DMS53 (cell line): ENCODE measurements at places on chromosomes 5 and 9.

GRCh38 chr5:151574444-151574996 lies 16.6 kb downstream of the FAT2 start:
- peak; percentile 12 for DNase-seq

DNA sequence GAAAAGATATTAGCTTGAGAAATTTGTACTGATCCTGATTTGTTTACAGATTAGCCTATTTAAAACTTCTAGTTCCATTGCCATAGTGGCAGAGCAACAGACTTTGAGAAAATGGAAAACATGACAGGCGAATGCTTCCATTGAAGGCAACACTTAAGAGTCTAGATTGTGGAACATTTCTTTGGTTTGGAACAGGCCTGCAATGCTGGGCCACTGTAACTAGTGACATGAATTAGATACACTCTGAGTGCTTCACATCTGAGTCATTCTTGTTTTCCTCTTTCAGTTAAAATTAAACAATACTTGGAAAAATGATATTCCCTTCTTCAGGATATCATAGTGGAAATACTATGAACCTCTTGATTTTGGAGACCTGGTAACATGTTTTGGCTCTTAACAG lies 453.6 kb upstream of the TUSC1 start:
- DNase-seq: no peak

- no peak for DNase-seq
These were observed 20.1 kb downstream of the FBXL17 start for GRCh38 chr5:108361771-108362170.

DNA sequence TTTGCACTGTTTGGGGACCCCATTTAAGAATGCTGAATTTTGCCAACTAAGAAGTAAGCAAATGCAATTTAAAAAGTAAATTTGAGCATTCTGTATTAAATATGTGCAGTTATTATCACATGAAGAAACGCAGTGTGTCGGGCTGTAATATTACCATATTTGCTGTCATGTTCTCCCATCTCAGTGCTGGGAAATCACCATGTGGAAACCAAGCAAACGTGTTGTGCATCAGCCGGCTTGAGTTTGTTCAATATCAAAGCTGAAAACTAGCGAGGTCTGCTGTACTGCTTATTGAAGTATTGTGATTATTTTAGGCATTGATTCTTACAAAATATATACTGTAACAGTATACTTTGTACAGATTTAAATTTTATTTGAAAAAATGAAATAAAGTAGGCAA lies 2.6 kb downstream of the IGIP start:
- no peak for DNase-seq

DNA sequence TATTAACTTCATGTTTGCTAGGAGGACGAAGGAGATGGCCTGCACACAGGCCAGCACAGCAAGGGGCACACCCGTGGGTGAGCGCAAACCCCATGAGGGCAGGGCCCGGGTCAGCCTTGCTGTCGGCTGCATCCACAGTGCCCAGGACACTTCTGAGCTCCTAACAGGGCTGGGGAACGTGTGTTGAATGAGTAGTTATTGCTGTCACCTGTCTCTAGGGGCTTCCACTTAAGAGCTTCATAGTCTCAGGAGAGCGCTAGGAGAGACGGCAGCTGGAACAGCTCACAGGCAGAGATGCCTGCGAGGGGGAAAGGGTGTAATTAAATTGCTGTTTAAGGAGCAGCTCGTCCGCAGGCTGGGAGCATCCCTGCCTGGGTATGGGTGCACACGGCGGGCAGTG lies 91.4 kb upstream of the NEURL1B start:
- no peak for DNase-seq

DNA sequence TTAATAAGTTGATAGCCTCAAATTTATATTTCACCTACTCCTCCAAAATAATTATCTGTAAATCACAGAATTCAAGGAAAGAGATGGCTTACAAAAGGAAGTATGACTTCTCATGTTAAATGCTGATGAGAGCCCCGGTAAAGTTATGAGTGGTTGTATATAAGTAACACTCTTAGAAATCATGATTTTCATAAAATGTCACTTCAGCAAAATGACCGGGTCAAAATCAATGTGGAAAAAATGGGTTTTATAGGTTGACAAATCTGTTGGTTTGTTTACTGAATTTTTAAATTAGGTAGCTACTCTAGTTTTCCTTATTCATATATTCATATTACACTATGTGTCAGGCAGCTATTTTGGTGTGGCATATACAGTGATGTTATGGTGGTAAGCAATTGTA lies 1131.0 kb downstream of the TAF11L14 start:
- DNase-seq: no peak

- DNase-seq: no peak
These were observed 405.9 kb upstream of the DAP start for GRCh38 chr5:11166923-11167322.

DNA sequence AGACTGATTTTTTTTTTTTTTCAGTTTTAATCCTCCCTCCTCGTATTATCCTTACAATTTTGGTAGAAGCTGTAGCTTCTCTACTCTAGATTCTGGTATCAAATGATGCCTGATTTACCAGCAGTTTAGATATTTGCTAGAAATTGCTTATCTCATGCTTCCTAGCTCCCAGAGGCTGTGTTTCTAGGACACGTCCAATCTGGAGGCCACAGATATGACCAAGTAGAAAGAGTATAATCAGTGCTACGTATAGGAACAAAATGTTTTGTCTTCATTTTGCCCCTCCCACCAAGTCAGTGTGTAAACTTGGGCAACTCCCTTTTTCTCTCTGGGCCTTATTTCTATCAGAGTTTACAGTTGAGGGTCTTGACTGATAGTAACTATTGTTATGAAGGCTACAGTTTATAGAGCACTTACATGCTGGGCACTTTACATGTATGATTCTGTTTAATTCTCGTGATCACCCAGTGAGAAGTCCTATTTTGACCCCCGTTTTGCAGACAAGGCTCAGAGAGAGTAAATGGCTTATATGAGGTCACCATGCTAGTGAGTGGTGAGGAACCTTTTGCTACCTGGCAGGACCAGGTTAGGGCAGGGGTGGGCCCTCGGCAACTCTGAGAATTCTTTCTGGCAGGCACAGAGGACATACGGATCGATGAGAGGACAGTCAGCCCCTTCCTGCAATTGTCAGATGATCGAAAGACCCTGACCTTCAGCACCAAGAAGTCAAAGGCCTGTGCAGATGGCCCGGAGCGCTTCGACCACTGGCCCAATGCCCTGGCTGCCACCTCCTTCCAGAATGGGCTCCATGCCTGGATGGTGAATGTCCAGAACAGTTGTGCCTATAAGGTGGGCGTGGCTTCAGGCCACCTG lies 7.6 kb downstream of the HDHD3 start:
- no peak for DNase-seq

DNA sequence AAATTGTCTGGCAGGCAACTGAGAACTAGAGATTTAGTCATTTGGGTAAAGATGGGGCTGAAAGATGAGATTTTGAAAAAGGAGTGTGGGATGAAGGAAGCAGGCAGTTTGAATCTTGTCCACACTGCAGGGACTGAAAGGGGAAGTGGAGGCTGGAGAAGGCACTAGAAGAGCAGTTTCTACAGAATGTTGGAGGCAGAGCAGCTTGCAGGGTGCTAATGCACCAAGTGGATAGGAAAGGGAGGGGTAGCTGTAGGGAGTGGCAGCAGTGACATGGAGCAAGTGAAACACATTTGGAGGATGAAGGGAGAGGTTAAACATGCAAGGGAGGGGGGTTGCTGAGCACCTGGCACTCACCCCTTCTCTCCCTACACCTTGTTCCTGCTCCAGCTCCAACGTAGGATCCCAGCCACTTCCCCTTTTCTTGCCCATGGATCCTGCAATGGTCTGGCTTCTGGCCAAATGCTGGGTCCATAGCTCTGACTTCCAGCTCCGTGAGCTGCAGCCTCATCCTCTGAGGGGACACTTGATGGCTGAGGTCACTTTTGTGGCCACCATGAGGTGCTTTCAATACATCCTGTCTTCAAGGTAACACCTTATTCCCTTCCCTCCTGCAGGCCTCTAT lies 30.0 kb upstream of the FGD3 start:
- DNase-seq: no peak

DNA sequence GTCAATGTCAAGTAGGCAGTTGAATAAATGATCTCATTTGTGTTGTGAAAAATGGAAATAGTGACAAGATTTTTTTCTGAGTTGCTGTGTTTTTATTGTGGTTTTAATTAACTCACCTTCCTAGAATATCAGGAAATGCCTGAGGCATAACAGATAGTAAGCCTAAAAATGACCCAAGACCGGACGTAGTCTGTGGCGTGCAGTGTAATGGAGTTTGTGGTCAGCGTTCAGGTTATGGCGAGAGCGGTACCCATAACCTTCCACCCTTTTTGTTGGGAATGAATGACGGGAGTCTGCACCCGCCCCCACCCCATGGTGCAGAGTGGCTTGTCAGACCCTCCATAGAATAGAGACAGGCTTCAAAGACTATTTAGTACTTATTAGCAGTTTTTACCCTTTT lies 119.3 kb downstream of the GALNT10 start:
- DNase-seq: no peak

DNA sequence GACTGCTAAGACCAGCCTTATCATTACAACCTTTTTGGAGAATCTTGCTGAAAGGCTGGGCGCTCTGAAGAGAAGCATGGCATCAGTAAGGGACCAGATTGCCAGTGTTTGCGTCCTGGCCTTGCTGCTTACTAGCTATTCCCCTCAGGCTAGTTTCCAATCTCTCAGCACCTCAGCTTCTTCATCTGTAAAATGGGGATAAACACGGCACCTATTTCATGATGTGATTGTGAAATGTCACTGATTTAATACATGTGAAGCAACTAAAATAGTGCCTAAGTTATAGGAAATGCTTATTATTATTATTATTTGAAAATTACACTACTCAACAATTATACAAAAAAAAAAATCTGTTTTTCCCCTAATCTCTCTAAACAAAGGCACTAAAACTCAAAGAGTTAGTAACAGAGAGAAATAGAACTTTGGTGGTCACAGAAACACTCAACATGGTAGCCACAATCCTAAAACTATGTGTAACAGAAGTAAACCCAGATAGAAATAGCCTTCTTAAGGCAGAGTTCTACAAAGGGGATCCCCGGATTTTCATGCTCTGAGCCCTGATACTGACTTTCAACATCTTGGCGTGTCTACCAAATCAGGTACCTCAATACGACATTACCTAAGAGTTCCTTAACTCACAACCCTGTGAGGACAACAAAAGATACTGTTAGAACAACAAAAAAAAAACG lies 62.0 kb downstream of the ENC1 start:
- no peak for DNase-seq

GRCh38 chr5:35246411-35246810 lies 16.1 kb upstream of the PRLR start:
- peak; percentile 47 for DNase-seq

- DNase-seq: no peak
These were observed 5.5 kb downstream of the CNOT6 start for GRCh38 chr5:180499684-180500083.

GRCh38 chr5:168766426-168766700 lies 187.2 kb upstream of the PANK3 start:
- no peak for DNase-seq

- DNase-seq: no peak
These were observed 32.5 kb downstream of the TSTD2 start for GRCh38 chr9:97600531-97601227.

- DNase-seq: no peak
These were observed 53.2 kb downstream of the GALNT10 start for GRCh38 chr5:154243736-154244135.

DNA sequence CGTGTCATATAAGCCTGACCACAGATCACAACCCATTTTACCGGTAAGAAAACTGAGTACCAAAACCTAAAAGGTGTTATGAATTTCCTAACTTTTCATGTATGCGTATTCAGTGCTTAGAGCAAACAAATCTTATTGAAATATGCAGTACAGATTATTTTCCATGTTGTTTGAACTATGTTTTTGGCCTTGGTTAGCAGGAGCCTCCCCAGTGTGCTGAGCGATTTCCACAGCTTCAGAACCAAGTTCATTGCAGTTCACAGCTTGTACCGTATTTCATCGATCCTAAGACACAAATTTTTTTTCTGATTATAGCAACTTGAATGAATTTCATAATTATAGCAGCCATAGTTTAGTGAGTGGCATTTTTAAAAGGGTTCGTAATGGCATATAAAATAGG lies 13.7 kb downstream of the ADAMTSL1 start:
- no peak for DNase-seq

DNA sequence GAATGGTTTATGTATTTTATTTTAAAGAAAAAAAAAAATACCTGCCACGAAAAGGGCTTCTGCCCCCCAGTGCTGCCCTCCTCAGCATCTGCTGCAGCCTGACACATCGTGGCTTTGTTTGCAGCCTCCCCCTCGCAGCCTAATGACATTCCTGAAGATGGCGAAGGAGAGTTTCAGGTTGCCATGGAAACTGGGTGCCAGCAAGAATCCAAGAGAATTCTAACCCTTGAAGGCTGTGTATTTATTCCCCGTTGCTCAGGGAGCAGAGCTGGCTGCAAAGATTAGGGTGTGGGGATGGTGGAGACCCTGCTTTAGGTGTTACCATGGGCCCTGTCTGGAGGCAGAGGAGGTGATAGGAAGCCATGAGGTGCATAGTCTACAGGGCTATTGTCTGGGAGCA lies 126.6 kb downstream of the NSG2 start:
- DNase-seq: peak; percentile 32

- DNase-seq: no peak
These were observed 800.9 kb downstream of the CDH9 start for GRCh38 chr5:26237489-26237888.

DNA sequence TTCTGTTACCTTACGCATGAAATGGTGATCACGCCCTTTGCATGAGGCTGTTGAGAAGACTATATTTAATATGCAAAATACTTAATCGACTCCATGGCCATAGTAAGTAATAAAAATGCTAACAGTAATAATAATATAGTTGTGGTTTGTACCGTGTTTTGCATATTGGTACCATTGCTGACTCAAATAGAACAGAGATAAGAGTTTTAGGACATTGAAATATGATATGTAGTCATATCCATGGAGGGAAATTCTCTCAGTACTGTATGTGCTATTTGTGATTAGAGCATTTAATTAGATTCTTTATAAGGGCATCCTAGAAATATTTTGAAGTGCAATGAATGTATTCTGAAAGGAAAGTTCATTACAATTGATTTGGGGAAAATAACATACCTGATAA lies 41.9 kb downstream of the CFAP90 start:
- no peak for DNase-seq

DNA sequence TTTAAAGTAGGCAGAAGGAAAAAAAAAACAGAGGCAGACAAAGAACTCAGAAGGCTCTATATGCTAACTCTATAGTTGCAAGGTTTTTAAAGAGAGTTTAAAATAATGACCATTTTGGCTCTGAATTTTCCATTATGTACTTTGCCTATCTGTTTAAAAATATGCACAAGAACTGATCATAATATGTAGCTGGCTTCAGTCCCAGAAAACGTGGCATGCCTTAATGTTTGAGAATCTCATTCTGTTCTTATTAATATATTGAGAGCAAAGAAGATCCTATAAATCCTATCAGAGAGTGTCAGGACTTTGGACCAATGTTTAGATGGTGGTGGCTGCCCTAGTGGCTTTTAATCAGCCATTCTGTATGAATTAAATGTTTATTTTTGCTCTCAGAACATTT lies 121.5 kb downstream of the JMY start:
- no peak for DNase-seq

DNA sequence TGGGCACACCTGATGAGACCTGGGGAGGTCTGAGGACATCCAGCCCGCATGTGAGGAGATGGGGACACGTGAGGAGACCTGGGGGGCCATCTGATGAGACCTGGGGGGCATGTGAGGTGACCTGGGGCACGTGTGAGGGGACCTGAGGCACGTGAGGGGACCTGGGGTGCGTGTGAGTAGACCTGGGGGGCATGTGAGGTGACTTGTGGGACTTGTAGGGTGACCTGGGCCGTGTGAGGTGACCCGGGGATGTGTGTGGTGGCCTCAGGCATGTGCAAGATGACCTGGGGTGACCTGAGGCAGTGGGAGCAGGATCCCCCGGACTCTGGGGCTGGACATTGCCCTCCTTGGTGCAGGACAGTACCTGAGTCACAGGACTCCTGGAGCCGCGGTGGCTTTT lies 30.6 kb downstream of the PNPLA7 start:
- DNase-seq: no peak
